ENCODE measurements at places on chromosomes 11 and 22.

DNA sequence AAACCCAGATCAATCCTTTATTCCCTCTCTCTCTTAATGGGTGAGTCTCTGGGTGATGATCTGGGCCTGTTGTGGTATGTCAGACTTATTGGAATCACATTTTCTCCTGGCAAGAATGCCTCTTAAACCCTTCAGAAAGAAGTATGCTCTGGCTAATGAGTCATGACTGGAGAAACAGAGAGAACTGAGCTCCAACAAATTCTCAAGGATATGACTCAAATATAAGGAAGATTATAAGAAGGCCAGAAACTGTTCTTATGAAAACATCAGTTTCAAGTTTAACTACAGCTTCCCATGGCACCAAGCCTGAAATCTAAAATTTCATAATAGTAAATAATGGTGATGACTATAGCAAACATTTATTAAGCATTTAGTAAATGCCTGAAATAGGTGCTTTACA, 83.9 kb downstream of the OR5AK2 start:
- no peak for DNase-seq

GRCh38 chr11:77370217-77370616, 68.7 kb upstream of the GDPD4 start:
- no peak for DNase-seq

GRCh38 chr11:76857781-76858410, 2.8 kb upstream of the ACER3 start:
- no peak for DNase-seq

- DNase-seq: no peak
These were observed 94.8 kb upstream of the AMOTL1 start for GRCh38 chr11:94673386-94673785.

DNA sequence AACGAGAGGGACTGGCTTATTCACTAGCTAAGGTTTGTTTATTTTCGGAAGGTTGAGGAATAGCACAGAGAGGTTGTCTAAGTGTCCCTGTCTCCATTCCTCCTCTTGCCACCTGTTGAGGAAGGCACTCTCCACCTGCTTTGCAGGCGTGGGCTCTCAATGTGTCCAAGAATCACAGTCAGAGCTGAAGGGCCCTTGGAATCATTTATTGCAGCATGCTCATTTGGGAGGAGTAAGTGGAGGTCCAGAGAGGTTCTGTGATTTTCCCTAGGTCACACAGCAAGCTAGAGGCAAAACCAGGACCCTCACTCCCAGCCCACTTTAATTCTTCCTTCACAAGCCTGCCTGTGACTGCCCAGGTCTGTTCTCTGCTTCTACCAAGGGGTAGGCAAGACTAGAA, 21.3 kb downstream of the ZBTB16 start:
- peak; percentile 16 for DNase-seq
